ENCODE measurements at places on chromosomes 11 and 22.

GRCh38 chr22:33163815-33164214, 105.6 kb upstream of the SYN3 start:
- no peak for DNase-seq

DNA sequence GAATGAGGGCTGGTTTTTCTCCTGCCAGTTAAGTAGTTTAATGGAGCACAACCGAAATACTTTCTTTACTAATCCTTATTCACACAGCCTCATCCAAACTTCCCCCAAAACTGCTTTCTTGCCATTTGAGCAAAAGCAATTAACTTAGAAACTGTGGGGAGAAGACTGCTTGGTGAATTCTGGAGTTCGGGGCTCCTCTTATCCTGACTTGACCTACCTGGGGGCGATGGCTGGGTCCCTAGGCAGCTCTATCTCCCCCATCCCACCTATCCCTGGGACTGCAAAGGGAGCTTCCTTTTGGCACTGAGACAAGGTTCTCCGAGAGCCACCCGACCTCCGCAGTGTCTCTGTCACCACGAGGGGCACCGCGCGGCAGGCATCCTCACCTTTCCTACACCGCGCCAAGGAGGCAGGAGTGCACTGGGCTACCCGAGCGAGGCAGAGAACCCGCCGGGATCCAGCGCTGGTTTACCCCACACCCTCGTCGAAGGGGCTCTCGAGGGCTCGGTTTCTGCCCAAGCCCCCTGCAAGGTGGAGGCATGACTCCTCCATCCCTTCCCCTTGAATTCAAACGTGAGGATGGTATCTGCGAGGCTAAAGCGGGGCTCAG, 759 bp downstream of the DESI1 start:
- peak; percentile 74 for DNase-seq

- DNase-seq, result no peak
These were observed at the start of gene VSIG2 for GRCh38 chr11:124751741-124752470. TSS of gene VSIG2 (minus strand) at chr11:124752255. CDS start at chr11:124752137, 118 bp downstream.

GRCh38 chr11:105144887-105145286, 5.3 kb upstream of the CARD18 start:
- DNase-seq, result no peak

DNA sequence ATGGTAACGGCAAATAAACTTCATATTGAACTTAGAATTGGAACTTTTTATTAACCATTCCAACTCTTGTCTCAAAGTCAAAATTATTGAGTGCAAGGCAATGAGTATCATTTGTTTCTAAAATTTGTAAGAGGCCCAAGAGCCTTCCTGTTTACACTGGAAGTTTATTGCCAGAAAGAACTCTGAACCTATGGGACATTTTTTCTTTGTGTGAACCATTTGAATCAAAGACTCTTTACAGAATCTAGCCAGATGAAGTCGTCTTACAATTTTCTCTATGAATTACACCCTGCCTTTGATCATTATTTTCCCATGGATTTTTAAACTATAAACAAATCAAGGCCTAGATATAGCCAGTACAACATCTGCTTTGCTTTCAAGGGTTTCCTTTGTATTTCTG, 2.3 kb upstream of the GUCY1A2 start:
- DNase-seq, result no peak

- no peak for DNase-seq
These were observed 25.0 kb downstream of the USP35 start for GRCh38 chr11:78213526-78214330.

- DNase-seq, result no peak
These were observed 41.3 kb downstream of the CD6 start for GRCh38 chr11:61012737-61013215.

DNA sequence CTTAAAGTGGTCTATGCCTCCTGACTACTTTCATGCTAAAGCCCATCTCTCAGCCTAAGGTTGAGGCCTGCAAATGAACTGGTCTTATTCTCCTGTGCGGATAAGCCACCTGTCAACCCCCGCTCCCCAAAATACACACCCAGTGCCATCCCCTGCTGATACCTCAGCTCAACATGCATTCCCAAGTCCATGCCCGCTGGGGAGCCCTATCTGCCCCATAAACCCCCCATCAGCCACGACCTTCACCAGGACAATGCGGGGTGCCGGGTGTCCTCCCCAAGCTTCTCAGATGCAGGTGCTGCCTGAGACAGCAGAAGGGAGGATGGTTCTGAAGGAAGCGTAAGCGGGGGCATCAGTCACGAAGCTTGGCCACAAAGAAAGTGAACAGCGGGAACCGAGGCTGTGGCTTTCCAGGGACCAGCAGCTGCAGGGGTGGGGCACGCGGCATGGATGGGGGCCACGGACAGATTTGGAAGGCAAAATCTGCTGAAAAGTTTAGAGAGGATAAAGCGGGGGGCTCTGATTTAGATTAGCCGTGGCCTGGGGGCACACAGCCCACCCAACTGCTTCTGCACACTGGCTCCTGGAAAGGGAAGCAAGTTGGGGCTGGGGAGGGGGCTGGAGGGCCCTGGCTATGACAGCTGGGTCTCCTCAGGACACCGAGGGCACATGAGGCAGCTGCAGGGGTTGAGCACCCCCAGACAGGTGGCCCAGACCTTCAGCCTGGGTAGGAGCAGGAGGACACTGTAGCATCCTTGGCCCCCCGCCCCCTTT, 1391.9 kb downstream of the TBC1D22A start:
- DNase-seq, result no peak

DNA sequence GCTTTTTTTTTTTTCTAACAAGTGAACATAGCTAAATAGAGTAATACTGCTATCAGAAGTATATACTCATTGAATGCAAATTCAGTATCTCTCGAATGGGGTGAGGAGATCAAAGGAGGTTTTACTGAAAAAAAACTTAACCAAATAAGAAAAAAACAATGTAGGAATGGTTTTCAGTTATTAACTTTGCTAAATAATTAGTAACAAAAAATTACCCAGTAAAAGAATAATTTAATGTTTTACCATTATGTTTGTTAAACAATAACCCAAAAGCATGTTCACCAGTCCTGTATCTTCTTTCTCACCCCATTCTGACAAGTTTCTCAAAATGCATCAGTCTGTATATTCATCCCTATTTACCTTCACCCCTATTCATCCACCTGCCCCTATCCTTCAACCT, 22.6 kb upstream of the CTSC start:
- DNase-seq, result no peak

DNA sequence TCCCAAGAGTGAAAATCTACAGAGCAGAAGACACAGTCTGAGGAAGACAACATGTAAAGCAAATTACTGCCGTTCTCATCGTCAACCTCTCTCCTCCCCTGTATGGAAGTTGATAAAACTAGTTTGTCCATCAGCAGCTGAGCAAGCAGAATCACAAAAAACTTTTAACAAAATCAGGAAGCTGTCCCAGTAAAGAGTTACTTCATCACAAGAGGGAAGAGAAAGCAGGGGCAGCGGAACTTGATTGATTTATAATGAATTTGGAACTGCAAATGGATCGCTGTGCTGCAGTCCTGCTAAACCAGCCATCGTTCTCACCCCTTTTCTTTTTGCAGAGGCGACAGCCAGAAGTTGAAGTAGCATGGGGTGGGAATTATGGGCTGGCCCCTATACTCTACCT, 13.7 kb upstream of the UCP3 start:
- no peak for DNase-seq

GRCh38 chr11:109034339-109034696, 369.4 kb downstream of the DDX10 start:
- DNase-seq, result no peak

GRCh38 chr11:2213384-2213842, 41.8 kb upstream of the TH start:
- peak; percentile 30 for DNase-seq

DNA sequence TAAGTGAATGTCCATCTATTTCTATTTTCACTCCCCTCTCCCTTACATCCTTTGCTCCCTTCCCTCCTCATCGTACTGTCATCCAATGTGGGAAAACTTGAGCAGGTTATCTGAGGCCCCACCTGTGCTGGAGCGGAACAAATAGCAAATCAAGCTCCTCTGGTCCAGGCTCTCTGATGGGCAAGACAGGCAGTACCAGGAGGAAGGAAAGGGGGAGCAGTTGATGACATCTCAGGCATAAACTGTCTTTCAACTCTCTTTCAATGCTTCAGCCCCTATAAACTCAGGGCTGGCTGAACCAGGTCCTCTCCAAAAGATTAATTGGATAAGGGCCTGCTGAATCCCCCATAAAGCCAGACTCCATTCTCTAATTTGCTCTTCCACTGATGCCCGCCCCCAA, 1.5 kb upstream of the CCKBR start:
- no peak for DNase-seq

GRCh38 chr11:100939571-100939970, 190.0 kb downstream of the PGR start:
- peak; percentile 53 for DNase-seq

- DNase-seq, result no peak
These were observed 51.2 kb downstream of the FZD4 start for GRCh38 chr11:86904001-86904400.

DNA sequence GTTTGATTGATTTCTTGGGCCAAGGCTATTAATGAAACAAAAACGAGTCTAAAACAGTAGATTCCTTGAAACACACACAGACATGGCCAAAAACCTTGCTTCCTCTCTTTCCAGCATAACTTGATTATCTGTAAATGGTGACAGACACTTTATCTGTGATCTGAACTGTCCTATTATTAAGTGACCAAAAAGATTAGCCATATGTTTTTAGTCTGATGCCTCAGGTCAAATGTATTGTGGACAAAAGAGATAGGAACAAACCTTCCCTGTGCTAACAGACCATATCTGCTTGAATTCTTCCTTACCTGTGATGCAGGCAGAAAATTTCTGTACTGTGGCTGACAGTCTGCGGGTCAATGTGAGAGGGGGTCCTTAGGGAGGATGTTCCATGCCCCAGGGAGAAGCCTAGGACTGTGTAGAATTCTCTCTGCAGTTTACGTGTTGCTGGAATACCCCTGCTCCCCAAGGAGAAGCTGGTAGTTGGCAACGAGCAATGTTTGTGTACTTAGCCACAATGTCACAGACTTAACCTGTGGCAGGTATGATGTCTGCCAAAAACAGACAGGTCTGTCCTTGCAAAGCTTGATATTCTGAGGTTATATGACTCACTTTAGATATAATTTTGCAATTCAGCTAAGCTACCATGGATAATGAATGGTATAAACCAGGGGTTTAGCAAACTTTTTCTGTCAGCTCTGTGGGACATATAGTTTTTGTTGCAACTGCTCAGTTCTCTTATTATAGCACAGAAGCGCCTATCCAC, 31.2 kb downstream of the C11orf71 start:
- DNase-seq, result no peak

- peak; percentile 68 for DNase-seq
These were observed 12.4 kb upstream of the PLEKHA7 start for GRCh38 chr11:17026487-17027082.

GRCh38 chr11:47332791-47333525, 19.5 kb downstream of the MYBPC3 start:
- peak; percentile 88 for DNase-seq

- no peak for DNase-seq
These were observed 59.3 kb downstream of the CELSR1 start for GRCh38 chr22:46478083-46478551.

DNA sequence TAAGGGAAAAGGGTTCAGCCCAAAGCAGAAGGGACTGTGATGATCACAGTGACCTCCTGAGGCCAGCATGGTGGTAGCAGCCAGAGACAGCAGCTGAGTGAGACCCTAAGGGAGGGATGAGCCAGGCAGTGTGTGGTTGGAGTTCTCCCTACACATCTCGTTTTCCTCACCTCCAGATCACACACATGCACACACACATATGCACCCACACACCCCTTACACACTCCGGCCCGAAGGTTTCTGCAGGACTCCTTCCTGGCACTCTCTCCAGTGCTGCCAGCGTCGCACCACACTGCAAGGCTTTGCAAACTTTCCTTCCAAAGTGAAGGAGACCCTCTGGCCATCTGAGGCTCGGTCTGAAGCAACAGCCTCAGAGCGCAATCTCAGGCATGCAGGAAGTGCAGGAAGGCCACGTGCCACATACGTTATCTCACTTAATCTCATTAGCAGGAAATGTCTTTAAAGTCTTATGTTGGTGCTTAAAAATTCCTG, 26.9 kb upstream of the TP53I11 start:
- DNase-seq, result no peak

DNA sequence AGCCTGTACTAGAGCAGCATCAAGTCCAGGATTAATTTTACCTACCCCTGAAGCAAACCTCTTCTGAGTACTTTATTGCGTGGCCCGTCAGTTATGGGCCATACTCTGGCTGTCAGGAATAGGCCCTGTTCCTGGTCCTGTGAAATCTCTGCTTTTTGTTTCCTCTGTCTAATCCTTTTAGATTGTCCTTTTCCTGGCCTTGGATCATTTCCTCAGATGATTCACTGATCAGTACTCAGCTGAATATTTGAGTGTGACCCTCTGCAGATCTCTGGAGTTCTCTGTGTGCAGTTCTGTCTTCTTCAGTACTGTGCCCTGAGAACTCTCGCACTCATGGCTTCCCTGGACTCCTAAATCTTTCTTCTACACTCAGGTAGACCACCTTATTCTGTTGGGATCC, 123.5 kb downstream of the UVRAG start:
- DNase-seq, result no peak

- DNase-seq, result peak; percentile 88
These were observed 44.2 kb upstream of the MICAL2 start for GRCh38 chr11:12066056-12066798.

GRCh38 chr11:66002648-66003225, 434 bp downstream of the BANF1 start:
- DNase-seq, result peak; percentile 92

- DNase-seq, result peak; percentile 76
These were observed 10.7 kb downstream of the LRFN4 start for GRCh38 chr11:66867425-66868040.

DNA sequence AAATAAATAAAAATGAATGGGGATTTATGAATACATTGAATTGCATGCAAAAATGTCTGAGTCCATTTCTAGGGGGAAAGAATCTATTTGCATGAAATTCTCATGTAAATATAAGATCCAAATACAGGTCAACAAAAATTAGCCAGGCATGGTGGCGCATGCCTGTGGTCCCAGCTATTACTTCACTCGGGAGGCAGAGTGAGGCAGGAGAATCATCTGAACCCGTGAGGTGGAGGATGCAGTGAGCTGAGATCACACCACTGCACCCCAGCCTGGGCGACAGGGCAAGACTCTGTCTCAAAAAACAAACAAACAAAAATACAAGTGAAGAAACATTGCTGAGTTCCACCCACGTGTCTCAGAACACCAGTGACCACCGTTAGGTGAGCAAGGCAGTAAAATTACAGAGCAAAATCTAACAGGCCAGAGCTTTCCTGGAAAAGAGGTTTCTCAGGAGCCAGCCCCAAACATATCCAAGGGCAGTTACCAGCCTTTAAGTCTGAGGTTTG, 17.3 kb downstream of the PACSIN2 start:
- no peak for DNase-seq

DNA sequence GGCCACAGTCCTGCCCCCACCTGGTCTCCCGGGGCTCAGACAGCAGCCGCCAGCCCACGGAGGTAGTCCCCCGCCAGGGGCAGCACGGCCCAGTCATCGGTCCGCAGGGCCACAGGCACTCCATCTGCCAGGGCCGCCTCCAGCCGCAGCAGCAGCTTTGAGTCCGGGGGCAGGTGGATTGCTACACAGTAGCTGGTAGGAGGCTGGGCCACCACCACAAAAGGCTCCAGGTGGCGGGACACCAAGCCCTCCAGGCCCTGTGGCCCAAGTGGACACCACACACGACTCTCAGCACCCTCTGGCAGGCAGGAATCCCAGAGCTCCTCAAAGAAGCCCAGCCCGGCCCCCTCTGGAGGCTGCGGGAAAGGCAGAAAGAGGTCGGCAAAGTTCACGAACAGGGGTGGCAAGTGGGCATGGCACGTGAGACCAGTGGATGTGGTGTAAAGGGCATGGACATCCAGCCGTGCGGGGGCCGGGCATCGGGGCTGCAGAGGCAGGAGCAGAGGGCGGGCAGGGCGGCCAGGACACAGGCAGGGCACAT, 2.9 kb downstream of the AP5B1 start:
- DNase-seq, result peak; percentile 58

All from osteoblast (primary cell).